ENCODE measurements at places on chromosomes 6 and 20. TPM values are rescaled to one million over a fixed set of nuclear protein-coding genes. Genes with fewer than 3 reads are reported as not detected.

GRM4 gene
- 8.1 TPM for total RNA-seq

LAMA2 gene
- 72.8 TPM for total RNA-seq

HAO1 gene
- total RNA-seq: not detected

HMGN4 gene
- 51.3 TPM for total RNA-seq

DUSP15 gene
- total RNA-seq: 9.0 TPM

TNFRSF6B gene
- total RNA-seq: 5.4 TPM

TUBB2B gene
- 434 TPM for total RNA-seq

ULBP2 gene
- total RNA-seq: 1.8 TPM

FAM83B gene
- total RNA-seq: 4.5 TPM

FRS3 gene
- total RNA-seq: 5.5 TPM

NTSR1 gene
- 0.33 TPM for total RNA-seq

TMEM200A gene
- 31.0 TPM for total RNA-seq

MAD2L1BP gene
- total RNA-seq: 37.4 TPM

LGSN gene
- total RNA-seq: 729 TPM

SYCP2L gene
- total RNA-seq: 3.2 TPM

MEP1A gene
- not detected for total RNA-seq

OTOR gene
- not detected for total RNA-seq

HRH3 gene
- 1.3 TPM for total RNA-seq

TMEM170B gene
- total RNA-seq: 31.4 TPM

GSTA2 gene
- not detected for total RNA-seq

SLC52A3 gene
- total RNA-seq: 0.93 TPM

POM121L2 gene
- not detected for total RNA-seq

TRERF1 gene
- 9.6 TPM for total RNA-seq

SYCP2 gene
- 5.4 TPM for total RNA-seq

HINT3 gene
- total RNA-seq: 46.2 TPM

FABP7 gene
- total RNA-seq: 213 TPM

GATA5 gene
- not detected for total RNA-seq

WFDC10B gene
- not detected for total RNA-seq

EYS gene
- 230 TPM for total RNA-seq

RSPO3 gene
- total RNA-seq: 9.5 TPM

SIRPD gene
- not detected for total RNA-seq

ZNF133 gene
- 38.3 TPM for total RNA-seq

SLA2 gene
- total RNA-seq: 0.38 TPM

FAM184A gene
- total RNA-seq: 29.1 TPM

TFAP2A gene
- 30.1 TPM for total RNA-seq

TRAPPC3L gene
- 0.38 TPM for total RNA-seq

SUMO4 gene
- 16.1 TPM for total RNA-seq
